ENCODE measurements at places on chromosomes 6 and 20.

- DNase-seq, result no peak
Measured at GRCh38 chr6:73372516-73372915, 2.8 kb upstream of the OOEP start.

DNA sequence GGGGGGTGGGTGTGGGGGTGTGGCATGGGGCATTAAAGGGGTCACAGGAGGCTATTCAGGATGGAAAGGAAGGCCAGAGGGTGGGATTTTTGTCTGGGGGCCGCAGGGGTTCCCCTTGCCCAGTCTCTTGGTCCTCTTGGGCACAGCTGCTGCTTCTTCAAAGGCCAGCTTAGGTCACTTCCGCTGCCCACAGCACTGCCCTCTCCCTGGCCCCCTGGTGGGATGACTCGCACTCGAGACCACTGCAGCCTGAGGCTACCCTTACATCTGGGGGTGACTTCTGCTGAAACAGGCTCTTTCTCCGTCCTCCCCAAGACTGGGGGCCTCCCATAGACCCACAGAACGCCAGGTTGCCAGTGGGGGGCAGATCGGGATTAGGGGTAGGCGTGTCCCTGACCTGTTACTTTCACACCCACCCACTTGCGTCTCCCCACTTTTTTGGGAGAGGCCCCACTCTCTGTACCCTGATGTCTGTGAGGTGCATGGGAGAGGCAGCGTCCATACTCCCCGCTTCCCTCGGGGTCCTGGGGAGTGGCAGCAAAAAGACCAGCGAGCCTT is 1.3 kb downstream of the LKAAEAR1 start:
- DNase-seq, result no peak

- no peak for DNase-seq
Measured at GRCh38 chr6:159249128-159249527, 79.9 kb downstream of the FNDC1 start.

DNA sequence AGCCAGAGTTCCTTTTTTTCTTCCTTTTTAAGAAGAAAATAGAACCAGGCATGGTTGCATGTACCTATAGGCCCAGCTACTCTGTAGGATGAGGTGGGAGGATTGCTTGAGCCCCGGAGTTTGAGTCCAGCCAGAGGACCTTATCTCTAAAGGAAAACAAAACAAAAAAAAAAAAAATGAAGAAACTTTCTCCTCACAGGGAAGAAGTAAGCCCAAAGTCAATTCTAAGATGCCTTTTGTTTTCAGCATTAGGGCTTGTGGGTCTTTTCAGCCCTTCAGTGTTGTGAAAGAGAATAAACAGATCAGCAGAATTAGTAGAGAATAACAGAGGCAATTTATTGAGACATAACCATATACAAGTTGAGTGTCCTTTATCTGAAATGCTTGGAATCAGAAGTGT is 26.8 kb downstream of the ZNF451 start:
- no peak for DNase-seq

- no peak for DNase-seq
Measured at GRCh38 chr6:70547313-70547712, 19.4 kb upstream of the SDHAF4 start.

GRCh38 chr6:11229655-11230046 is 2.8 kb downstream of the NEDD9 start:
- DNase-seq, result no peak

- DNase-seq, result no peak
Measured at GRCh38 chr20:43941476-43942200, 27.0 kb downstream of the TOX2 start.

GRCh38 chr6:43508481-43509141 is 1.5 kb downstream of the LRRC73 start:
- no peak for DNase-seq

GRCh38 chr6:169518451-169518850 is 183.4 kb downstream of the WDR27 start:
- DNase-seq, result no peak

GRCh38 chr6:69391106-69391505 is 405.7 kb downstream of the LMBRD1 start:
- no peak for DNase-seq

DNA sequence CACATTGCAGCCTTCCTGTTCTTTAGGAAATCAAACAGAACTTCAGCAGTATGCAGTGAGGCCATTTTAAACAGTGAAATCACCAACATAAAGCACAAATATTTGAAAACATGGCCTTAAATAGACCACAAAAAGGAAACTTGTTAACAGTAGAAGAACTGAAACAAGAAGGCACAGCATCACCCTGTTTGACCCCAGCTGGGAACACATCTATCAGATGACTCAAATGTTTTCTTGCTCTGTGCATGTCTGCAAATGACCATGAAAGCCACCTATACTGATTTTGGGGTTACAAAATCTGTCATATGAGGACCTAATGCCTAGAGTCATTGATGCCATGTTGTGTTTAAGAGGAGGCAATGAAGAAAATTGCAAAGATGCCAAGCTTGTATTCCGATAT is 123.8 kb upstream of the ADGRF1 start:
- DNase-seq, result no peak

GRCh38 chr20:57904314-57905105 is 194.7 kb upstream of the PMEPA1 start:
- DNase-seq, result no peak

DNA sequence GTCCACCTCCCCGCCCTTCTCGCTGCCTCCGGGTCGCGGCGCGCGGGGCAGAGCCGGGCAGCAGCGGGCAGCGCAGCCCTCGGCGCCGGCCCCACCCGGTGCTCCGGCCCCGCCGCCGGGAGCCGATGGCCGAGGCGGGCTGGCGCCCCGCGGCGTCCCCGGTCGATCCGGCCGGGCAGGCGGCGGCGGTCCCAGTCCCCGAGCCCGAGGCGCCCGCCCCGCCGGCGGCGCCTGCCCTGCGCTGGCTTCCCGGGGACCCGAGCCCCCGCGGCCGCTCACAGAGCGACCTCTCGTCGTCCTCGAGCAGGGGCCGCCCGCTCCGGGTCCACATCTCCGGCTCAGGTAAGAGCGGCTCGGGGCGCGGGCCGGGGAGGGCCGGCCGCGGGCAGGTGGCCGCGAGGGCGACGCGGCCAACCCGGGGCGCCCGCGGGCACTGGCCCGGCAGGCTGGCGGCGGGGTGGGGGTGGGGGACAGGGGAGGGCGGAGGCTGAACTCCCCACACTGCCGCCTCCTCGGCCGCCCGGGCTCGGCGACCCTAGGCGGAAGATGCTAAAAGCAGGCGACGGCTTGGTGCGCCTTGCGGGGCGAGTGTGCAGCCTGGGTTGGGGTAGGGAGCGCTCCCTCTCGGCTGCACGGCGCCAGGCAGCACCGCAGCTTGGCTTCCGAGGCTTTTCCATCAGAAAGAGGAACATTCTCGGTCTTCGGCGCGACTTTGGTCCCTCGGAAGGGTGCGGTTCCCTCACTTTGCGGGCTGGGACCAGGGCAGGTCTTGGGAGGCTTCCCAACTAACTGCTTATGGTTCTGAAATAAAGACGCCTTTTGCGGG is 25.6 kb upstream of the FUCA2 start:
- DNase-seq, result peak; percentile 77

DNA sequence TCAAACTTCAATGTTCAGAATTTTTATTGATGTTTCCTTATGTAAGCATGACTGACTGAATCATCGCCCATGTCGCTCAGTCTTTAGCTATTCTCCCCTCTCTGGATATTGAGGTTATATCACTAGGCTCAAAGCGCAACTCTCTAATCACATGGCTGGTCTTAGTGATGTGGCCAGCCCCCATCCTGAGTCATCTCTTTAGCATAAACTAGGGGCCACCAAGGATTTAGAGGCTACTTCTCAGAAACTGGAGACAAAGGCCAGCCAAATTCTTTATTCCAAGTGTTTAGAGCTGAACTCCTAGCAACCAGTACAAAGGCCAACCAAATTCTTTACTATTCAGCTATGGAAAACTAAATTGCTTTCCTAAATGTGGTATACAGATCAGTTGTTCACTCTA is 61.4 kb downstream of the FAM135A start:
- no peak for DNase-seq

DNA sequence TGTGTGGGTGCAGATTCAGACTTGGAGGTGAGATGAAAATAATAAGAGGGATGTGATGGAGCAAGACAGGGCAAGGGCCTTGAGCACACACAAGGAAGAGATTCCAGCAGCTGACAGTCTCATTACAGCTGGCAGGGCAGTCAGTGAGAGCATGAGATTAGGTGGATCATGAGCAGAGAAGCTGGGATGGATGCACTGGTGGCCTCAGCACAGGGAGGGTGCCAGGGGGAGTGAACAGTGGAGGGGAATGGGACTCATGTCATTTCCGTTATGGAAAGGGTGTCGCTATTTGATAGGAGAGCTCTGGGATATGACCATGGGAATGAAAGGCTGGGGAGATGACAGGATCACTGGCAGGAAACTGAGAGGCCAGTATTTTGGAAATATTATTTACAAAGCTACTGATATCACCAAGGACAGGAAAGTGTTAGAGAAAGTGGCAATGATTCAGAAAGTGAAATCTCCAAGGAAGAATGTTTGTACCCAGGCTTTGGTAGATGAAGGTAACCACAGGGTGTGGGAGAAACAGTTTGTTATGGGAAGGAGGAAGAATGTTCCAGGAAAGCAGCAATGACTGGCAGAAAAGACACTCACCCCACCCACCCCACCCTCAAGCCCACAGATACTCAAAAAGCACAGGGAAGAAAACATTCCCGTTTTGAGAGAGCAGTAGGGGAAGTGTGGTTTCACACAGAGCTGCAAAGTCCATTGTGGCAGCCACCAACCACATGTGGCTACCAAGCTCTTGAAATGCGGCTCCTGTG is 214.7 kb upstream of the PROKR2 start:
- no peak for DNase-seq

- DNase-seq, result peak; percentile 67
Measured at GRCh38 chr6:143745166-143746133, 67.7 kb downstream of the PHACTR2 start.

GRCh38 chr6:53903357-53903756 is 108.6 kb downstream of the LRRC1 start:
- DNase-seq, result no peak

GRCh38 chr20:19510611-19511010 is 247.4 kb upstream of the RIN2 start:
- DNase-seq, result no peak

- no peak for DNase-seq
Measured at GRCh38 chr6:41577356-41578216, 31.4 kb downstream of the FOXP4 start.

- no peak for DNase-seq
Measured at GRCh38 chr6:137218473-137218916, 690 bp downstream of the IFNGR1 start.

GRCh38 chr6:154993026-154993425 is 2.1 kb upstream of the TIAM2 start:
- no peak for DNase-seq

- DNase-seq, result no peak
Measured at GRCh38 chr6:52310932-52311331, 26.4 kb upstream of the MCM3 start.

DNA sequence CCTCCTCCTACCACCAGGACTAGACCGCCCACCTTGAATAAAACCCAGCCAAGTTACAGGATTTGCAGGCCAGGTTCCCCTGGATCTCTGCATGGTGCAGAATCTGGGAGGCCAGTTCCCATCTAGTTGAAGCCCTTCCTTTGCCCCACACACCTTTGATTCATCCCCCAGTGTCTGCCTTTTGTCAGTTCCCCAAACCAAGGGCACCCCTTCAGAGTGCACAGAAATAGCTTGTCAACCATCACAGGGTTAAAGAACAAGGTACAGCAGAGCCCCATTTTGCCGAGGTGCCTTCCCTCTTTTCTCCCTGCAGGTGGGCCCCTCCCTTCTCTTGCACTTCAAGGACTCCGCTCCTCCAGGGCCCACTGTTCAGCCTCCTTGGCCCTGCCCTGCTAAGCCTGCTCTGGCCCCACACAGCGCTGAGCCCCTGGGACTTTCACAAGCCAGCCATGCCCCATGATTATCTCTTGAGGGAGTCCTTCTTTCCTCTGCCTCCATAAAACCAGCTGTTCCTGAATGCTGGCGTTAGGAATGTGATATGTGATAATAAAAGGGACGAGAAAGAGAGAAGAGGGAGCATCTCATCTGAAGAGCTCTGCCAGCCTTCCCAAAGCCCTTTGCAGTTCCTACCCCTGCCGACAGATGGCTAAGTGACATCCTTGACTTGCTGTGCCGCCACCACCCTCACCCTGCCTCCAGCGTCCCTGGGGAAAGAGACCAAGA is 280.3 kb downstream of the CDC5L start:
- DNase-seq, result peak; percentile 48

DNA sequence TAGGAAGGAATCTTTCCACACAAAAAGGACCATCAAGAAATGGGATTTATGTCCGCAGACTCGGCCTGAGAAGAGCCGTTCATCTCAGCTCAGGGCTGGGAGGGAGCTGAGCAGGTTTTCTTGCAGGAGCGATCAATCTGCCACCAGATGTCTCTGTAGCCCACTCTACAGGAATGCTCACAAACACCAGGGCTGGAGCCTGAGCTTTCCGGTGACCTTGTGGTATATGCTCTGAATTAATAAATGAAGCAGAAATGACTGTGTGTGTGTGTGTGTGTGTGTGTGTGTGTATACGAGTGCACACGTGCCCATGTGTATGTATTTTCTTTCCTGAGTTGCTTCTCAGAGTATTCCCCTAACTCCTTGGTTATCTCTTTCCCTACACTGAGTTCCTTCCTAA is 12.0 kb downstream of the CD83 start:
- DNase-seq, result peak; percentile 70

DNA sequence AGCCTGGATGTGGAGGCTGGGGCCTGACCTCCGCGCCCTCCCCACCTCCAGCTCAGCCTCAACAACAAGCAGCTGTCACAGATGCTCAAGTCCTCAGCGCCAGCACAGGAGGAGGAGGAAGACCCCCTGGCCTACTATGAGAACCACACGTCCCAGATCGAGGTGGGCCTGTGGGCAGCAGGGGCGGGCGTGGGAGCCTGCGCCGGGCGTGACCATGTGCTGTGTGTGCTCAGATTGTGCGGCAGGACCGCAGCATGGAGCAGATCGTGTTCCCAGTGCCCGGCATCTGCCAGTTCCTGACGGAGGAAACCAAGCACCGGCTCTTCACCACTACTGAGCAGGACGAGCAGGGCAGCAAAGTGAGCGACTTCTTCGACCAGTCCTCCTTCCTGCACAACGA is 23.5 kb downstream of the UQCC2 start:
- no peak for DNase-seq

GRCh38 chr6:35247642-35248231 is 11.8 kb upstream of the ZNF76 start:
- no peak for DNase-seq
